ENCODE measurements at places on chromosomes 4 and X.

GRCh38 chr4:54498661-54499111, 159.1 kb upstream of the KIT start:
- DNase-seq: no peak

GRCh38 chrX:85018471-85018870, 14.8 kb downstream of the APOOL start:
- no peak for DNase-seq

DNA sequence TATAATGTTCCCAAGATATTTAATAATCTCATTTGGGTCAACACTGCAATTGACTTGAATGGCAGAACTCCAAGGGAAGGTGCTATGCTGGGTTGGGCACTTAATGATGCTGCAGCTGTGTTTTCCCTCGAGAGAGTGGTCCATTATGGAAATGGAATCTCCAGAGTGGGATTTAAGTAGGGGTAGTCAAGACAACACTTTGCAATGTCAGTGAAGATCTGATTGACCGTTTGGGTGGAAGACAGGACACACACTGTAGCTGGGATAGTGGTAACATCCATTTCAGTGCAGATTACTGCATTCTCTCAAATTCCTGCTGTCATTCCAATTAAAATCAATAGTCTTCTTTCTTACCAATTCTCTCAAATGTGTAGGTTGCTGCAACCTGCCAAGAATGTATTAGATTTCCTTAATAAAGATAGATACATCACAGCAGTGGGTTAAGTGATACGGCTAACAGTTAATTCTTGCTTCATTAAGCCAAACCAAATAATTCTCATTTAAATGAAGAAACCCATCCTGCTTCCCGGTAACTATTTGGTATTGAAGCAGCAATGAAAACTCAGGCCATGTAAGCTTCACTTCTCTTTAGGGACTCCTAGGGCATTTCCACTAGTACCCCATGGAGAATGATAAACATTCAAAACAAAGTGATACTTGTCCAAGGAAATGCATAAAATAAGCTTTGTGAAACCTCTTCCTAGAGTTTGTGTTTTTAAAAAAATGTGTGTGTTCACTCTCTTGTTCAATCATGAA, 40.5 kb upstream of the RASGEF1B start:
- DNase-seq: no peak

GRCh38 chr4:57309658-57310057, 199.5 kb upstream of the IGFBP7 start:
- DNase-seq: no peak

DNA sequence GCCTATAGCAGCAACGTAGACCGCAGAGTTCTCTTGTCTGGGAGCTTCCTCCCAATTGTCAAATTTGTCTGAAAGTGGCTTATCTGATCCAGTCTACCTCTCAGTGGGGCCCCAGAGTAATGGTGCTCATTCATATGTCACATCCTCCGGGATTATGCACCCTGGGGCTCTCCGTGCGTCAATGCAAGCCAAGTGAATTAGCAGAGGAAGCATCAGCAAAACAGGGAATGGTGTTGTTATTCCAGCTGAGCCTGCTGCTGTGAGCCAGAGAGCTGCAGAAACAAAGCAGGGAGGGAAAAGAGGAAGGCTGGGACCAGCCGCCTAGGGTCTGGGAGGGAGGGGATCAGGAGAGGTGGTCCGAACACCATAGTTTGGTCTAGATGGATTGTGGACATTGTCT, 95.2 kb downstream of the CLNK start:
- no peak for DNase-seq
